CD8-positive, alpha-beta memory T cell (primary cell): ENCODE measurements at places on chromosomes 3 and 15. TPM values are rescaled to one million over a fixed set of nuclear protein-coding genes. Genes with fewer than 3 reads are reported as not detected.

DNA sequence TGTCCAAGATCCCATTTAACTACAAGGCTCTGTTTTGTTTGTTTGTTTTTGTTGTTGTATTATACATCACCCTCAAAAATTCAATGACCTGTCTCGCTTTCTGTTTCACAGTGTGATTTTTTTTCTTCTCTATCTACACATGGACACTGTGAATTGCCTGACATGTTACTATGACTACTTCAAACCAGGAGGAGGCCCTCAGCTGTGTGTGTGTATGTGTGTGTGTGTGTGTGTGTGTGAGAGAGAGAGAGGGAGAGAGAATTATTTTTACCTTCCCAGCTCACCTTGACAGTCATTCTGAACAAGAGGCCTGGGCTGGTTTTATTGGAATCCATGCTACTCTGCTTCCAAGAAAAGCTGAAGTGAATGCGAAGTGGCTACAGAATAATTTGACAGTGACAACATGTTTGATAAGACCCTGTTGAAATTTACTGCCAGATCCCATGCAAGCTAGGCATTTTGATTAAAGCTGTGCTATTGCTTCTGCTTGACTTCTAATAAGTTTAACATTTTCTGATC, 841.4 kb downstream of the NSUN3 start:
- no peak for DNase-seq

DNA sequence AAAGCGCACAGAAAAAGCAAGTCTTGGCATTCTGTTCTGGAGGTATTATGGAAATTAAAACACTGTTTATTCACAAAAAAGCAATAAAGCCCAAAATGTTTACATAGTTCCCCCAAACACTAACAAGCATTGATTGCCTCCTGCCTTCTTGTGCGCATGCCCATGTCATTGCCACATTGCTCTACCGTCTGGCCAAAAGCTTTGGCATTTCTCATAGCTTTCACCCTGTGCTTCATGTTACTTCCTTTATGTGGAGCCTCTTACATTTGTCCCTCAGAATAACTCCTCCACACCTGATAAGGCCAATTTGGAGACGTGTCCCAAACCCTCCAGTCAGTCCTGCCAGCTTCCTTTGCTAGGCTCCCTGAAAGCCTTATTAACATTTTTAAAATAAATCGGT, 680.8 kb downstream of the GBE1 start:
- no peak for DNase-seq

GRCh38 chr3:150357923-150358607, 50.0 kb upstream of the TSC22D2 start:
- no peak for DNase-seq

Gene ITPKA
- 0.44 TPM for total RNA-seq

Gene IMPG2
- 0.11 TPM for total RNA-seq

Gene ACSBG1
- not detected for total RNA-seq

Gene MME
- total RNA-seq = 0.04 TPM

Gene RNU5B-1
- total RNA-seq = not detected

Gene NUP210
- 143 TPM for total RNA-seq

- DNase-seq = no peak
Observed at GRCh38 chr15:26144836-26145235, 281.7 kb upstream of the ATP10A start.

GRCh38 chr15:71471347-71471746, 339.0 kb upstream of the NR2E3 start:
- no peak for DNase-seq

Gene LARP6
- not detected for total RNA-seq

- no peak for DNase-seq
Observed at GRCh38 chr3:79488407-79488806, 279.4 kb downstream of the ROBO1 start.

- DNase-seq = no peak
Observed at GRCh38 chr15:95615436-95615835, 715.1 kb upstream of the NR2F2 start.

- DNase-seq = no peak
Observed at GRCh38 chr3:18580268-18580667, 155.1 kb upstream of the SATB1 start.

DNA sequence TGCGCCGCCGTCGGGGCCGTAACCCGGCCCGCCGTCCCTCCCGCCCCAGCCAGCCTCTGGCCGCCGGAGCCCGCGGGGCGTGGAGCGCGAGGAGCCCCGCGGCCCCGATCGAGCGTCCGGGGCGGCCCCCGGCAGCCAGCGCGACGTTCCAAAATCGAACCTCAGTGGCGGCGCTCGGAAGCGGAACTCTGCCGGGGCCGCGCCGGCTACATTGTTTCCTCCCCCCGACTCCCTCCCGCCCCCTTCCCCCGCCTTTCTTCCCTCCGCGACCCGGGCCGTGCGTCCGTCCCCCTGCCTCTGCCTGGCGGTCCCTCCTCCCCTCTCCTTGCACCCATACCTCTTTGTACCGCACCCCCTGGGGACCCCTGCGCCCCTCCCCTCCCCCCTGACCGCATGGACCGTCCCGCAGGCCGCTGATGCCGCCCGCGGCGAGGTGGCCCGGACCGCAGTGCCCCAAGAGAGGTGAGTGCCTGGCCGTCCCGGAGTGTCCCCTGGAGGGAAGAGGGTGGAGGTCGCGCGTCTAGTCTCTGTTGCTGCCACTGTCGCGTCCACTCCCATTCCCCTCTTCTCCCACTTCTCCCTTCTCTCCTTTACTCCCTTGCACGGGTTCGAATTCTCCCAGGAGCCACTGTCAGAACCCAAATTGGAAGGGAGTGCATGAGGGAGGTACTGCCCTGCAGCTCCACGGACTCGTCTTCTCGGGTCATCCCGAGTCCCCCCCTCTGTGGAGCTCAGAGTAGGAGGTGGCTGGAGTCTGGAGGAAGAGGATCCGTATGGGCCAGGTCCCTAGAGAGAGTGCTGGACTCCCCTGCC, 585 bp downstream of the CSK start:
- peak; percentile 82 for DNase-seq

- DNase-seq = no peak
Observed at GRCh38 chr3:140250010-140250855, 315.2 kb downstream of the CLSTN2 start.

DNA sequence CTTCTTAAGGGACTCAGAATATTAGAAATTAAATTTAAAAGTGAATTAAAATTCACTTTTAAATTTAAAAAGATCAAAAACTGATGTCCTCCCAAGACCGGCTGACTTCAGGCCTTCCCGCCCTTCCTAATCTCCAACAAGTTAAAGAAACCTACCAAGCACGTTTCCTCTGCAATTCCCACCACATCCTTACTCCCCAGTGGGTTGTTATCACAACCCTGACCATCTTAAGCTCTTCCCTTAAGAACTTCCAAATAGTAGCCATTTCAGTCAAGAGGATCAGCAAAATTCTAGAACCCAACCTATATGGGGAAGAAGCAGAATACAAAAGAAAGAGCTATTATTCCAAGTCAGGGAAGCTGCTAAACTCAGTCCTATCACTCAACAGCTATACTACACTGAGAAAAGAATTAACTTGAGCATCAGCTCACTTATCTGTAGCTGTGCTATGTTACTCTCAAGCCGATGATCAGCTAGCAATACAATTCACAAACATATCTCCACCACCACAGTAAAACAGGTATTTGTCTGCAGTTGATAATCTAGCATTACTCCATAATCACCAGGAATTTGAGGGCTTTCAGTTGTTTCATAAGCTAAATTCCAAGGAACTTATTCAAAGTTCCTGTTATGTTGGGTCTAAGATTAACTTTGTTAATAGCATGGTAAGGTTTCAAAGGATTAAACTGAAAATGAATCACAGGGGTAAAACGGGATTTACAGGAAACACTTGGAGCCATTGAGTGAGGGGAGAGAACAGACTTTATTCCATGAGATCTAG, 14.3 kb downstream of the ABCC5 start:
- DNase-seq = no peak

GRCh38 chr3:295166-295565, 98.6 kb downstream of the CHL1 start:
- no peak for DNase-seq

- no peak for DNase-seq
Observed at GRCh38 chr3:11820531-11821041, 26.1 kb downstream of the TAMM41 start.

Gene VIPR1
- 5.9 TPM for total RNA-seq

Gene STRC
- 0.27 TPM for total RNA-seq

Gene VGLL3
- total RNA-seq = not detected

DNA sequence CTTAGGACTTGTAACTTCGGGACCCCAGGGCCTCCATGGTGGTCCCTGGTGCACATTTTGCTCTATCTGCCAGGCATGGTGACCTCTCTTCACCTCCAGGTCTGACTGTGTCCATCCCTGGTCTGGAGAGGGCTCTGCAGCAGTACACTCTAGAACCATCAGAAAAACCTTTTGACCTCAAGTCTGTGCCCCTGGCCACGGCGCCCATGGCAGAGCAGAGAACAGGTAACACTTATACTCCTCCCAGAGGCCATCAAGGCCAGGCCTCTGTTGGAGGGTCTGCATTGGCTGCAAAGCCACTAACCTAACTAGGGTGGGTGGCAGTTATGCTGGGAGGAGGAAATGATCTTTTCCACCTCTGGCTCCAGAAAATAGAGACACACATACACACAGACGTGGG, 10.3 kb upstream of the HMCES start:
- DNase-seq = no peak

Gene BFSP2
- total RNA-seq = not detected

DNA sequence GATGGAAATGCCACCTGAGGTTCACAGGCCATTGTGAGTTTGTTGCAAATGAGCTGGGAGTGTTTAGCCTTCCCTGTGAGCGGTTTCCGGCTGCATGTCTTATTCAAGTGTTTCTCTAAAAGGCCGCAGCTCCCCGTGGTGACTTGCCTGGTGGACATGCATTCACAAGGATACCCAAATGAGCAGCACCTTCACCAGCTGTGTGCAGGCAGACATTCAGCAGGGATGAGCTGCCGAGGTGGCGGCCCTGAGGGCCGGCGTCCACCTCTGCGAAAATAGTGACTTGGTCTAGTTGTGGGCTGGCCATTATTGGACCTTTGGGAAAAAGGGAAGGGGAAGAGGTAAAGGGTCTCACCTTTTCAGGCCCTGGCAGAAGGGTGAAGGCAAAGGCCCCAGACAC, 23.4 kb downstream of the SPSB4 start:
- no peak for DNase-seq

Gene FILIP1L
- total RNA-seq = 0.27 TPM

- DNase-seq = no peak
Observed at GRCh38 chr15:38667890-38668850, 103.6 kb upstream of the RASGRP1 start.
